Naive thymus-derived CD8-positive, alpha-beta T cell (primary cell): ENCODE measurements at places on chromosomes 16 and 17.

- DNase-seq: no peak
These were observed 88.7 kb downstream of the TRIM37 start for GRCh38 chr17:59018019-59018418.

- DNase-seq: no peak
These were observed 775 bp upstream of the CHP2 start for GRCh38 chr16:23753908-23754593.

DNA sequence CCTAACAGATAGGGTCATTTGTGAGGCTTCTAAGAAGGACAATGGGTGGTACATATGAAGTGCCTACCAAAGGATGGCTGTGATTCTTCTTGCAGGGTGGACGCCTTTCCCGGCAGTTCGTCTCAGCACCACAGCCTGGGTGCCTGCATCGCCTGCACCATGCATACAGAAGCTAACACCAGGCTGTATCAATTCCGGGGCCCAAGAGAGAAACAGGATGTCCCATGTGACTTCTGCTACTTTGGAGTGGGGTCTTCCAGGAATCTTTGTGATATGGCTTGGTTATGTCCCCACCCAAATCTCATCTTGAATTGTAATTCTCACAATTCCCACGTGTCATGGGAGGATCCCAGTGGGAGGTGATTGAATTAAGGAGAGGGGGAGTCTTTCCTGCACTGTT lies 251.6 kb upstream of the TNRC6C start:
- no peak for DNase-seq

DNA sequence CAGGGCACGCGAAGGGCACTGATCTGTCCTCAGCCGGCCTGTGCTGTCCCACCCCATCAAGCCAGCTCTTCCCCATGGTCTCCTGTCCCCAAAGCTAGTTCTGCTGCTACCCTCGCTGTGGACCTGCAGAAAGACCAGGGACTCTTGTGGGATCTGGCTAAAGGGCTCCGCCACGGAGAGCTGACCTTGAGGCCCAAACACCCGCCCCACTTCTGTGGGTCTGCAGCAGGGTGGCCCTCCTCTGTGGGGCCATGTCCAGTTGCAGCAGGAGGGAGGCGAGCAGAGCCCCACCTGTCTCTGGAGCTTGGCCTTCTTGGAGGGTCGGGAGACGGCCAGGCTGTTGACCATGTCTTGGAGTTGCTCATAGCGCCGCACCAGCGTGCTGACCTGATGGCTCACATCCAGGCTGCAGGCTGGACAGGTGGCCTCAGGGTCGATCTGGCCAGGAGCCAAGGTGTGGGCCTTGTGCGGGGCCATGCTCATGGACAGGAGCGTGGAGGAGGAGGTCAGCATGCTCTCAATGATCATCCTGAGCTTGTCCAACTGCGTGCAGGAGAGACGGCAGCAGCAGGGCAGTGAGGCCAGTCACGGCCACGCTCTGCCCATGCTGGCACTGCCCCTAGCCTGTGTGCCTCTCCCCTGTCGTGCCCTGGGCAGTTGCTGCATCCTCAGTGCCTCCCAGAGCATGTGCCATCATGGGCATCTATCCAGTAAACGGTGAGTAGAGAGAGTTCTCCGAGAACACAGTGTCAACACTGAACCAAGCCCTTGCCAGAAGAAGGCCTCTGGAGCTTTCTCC lies 16.6 kb downstream of the UBALD2 start:
- no peak for DNase-seq

GRCh38 chr17:29918922-29919856 lies 10.8 kb downstream of the SSH2 start:
- no peak for DNase-seq

GRCh38 chr17:32496395-32497073 lies 9.7 kb downstream of the CDK5R1 start:
- peak; percentile 46 for DNase-seq

GRCh38 chr16:4693956-4694641 lies 737 bp downstream of the NUDT16L1 start:
- DNase-seq: peak; percentile 42

DNA sequence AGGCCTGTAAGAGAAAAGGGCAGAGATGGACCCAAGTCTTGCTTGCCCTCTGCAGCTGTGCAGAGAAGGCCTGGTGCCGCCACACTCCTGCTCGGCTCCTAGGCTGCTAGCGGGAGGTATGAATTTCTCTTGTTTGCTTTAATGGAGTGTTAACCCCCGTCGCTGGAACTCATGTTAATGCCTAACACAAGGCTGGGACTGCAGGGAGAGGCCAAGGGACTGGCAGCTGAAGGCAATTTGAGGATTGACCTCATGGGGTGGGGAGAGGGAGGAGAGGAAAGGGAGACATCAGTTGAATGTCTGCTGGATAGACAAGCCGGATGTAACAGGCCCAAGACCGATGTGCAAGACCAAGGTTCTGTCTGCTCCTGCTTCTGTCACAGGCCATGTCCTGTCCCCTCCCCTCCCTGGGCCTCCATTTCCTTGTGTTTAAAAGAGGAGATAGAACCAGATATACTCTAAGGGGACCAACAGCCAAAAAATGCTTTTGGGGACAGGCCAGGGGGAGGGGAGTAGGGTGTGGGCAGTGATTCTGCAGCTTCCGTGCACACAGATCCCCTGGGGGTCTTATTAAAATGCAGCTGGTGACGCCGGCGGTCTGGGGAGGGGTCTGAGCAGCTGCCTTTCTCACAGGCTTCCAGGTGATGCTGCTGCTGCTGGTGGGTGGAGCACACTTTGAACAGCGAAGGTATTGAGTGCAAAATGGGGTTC lies 46.7 kb upstream of the TBX2 start:
- DNase-seq: no peak

DNA sequence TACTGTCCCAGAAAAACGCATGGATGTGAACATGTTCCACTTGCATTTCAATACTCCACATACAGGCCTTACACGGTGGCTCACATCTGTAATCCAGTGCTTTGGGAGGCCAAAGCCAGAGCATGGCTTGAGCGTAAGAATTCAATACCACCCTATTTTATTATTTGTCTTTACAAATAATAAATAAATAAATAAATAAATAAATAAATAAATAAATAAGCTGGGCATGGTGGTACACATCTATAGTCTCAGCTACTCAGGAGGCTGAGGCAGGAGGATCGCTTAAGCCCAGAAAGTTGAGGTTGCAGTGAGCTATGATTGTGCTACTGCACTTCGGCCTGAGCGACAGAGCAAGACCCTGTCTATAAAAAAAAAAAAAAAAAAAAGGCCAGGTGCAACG lies 53.9 kb downstream of the PLXDC1 start:
- no peak for DNase-seq

GRCh38 chr17:17147821-17148220 lies 58.3 kb downstream of the PLD6 start:
- DNase-seq: no peak

- DNase-seq: peak; percentile 51
These were observed 20.0 kb upstream of the WFIKKN1 start for GRCh38 chr16:610513-611381.

DNA sequence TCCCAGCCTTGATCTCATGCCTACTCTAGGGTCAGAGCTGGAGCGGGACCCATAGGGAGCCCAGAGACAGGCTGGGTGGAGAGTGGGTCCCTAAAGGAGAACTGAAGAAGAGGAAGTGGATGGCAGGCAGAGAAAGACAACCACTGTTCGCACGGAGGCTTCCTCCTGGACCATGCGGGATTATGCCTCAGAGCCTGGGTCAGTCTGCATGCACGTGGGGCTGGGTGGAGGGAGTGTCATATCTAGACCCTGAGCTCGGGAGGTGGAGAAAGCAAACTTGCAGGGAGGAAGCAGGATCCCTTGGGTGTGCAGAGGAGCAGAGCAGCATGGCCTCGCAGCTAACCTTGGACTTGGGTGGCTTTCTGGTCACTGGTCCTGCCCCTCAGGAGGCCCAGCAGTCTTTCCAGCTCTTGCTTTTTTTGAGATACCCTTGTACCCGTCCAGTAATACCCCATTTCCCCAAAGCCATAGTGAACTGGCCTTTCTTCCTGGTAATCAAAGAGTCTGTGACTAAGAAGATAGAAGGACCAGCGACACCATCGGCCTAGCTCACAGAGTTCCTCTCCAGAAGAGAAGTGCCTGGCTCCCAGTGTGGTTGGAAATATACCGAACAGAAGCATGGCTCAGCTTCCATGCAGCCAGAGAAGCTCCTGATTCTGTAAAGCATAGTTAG lies 344.2 kb downstream of the CPPED1 start:
- no peak for DNase-seq

GRCh38 chr16:82699711-82700495 lies 73.1 kb downstream of the CDH13 start:
- no peak for DNase-seq

- DNase-seq: no peak
These were observed 4.4 kb downstream of the ATP2A1 start for GRCh38 chr16:28882551-28883160.

GRCh38 chr16:56935201-56935600 lies 3.3 kb downstream of the HERPUD1 start:
- DNase-seq: no peak

DNA sequence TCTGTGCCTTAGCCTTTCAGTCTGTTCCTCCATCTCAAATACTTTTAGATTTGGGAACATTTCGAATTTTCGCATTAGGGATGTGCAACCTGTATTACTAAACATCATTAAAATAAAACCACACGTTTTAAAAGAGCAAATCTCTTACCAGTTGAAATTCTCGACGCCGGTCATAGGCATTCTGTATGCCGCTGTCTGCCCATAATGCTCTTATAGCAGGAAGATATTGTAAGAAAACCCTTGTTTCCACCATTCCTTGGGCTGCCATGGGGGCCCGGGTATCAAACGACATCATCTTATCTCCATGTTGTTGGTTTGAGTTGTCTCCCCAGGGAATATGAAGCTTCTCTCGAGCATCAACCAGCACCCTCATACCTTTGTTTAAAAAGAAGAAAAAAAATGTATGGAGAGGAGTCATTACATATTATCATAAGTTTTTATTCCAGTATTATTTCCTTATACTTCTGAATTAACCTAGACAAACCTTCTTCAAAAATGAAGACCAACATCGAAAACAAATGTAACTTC lies 3.1 kb downstream of the GNA13 start:
- no peak for DNase-seq

DNA sequence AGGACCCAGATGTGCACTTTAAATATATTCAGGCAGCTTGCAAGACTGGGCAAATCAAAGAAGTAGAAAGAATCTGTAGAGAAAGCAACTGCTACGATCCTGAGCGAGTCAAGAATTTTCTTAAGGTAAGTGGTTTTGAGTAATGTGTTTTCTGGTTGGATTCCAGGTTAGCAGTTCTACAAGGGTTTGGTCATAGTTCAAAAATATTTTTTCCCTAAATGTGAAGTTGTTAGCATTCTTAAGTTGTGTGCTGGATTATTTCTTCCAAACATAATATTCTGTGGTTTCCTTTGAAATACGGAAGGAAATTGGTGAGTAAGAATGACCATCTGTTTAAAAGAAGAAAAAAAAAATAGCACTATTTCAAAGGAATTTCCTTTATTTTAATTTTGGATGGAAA lies 38.4 kb downstream of the PTRH2 start:
- DNase-seq: no peak

GRCh38 chr17:45018514-45018847 lies 33.0 kb downstream of the DCAKD start:
- no peak for DNase-seq
